ENCODE measurements at places on chromosomes 16 and 17. TPM values are rescaled to one million over a fixed set of nuclear protein-coding genes. Genes with fewer than 3 reads are reported as not detected.

The RPL27 gene
- 1,977 TPM for polyA plus RNA-seq

The CDH11 gene
- polyA plus RNA-seq: 1.1 TPM

The SCARF1 gene
- polyA plus RNA-seq: 8.9 TPM

The DRC7 gene
- not detected for polyA plus RNA-seq

The NOD2 gene
- 0.81 TPM for polyA plus RNA-seq

The PRAC2 gene
- not detected for polyA plus RNA-seq

The FZD2 gene
- 3.1 TPM for polyA plus RNA-seq

The ZNF276 gene
- 30.3 TPM for polyA plus RNA-seq

Measured in small intestine (tissue), 16 donors.